ENCODE measurements at places on chromosomes 7 and 10. TPM values are rescaled to one million over a fixed set of nuclear protein-coding genes. Genes with fewer than 3 reads are reported as not detected.

DNA sequence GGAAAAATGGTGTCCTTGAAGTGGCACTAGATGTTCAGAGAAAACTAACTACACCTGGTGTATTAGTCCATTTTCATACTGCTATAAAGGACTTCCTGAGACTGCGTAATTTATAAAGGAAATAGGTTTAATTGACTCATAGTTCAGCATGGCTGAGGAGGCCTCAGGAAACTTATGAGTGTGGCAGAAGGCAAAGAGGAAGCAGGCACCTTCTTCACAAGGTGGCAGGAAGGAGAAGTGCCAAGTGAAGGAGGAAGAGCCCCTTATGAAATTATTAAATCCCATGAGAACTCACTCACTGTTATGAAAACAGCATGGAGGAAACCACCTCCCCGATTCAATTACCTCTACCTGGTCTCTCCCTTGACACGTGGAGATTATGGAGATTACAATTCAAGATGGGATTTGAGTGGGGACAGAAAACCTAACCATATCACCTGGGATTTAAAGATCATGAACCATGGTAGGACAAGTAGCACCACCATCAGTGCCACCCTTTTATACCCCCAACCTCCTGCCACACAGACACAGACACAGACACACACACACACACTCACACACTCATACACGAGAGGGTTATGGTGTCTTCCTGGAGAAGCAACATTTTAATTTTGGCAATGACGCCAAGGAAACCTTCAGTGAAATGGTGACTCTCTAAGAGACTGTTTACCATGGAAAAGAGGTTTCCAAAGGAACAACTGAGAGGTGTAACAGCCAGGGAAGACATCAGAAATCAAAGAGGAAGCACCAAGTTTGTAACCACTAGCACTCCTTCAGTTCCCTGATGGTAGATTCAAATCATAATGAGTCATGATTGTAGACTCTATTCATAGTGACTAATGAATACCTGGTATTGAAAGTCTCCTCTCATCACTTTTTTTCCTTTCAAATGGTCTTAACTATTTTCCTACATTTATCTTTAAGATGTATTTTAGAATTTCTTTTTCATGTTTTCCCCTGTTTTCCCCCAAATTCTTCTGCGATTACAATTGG, 41.8 kb upstream of the WNT16 start:
- no peaks in the 10 kb centered on the region for H3K36me3 ChIP-seq
- no peaks in the 10 kb centered on the region for H3K27me3 ChIP-seq
- no peak overlapping the region for H3K4me3 ChIP-seq
- peak overlapping the region; percentile 42 for H3K27ac ChIP-seq
- peaks cover 15% of the 10 kb centered on the region for H3K4me1 ChIP-seq

DNA sequence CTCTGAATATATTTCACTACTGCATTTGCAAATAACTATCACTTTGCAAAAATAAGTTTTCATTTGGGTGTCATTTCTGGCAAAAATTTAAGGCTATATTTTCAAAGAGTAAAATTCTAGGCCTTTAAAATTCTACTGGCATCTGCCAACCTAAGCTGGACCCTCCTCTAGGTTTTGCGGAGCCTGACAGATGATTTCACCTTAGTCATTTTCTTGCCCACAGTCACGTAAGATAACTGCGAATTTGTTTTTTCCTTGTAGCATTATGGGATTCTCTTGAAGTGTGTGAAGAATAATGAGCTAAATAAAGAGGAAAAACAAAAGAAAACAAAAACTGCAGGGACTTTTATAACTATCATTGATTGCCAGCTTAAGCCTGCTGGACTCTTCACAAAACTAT, 7.8 kb downstream of the MEOX2 start:
- no peak for DNase-seq
- no peak overlapping the region for H3K27ac ChIP-seq
- H3K4me3 ChIP-seq = no peak overlapping the region
- no peaks in the 10 kb centered on the region for H3K27me3 ChIP-seq
- H3K36me3 ChIP-seq = no peaks in the 10 kb centered on the region

DNA sequence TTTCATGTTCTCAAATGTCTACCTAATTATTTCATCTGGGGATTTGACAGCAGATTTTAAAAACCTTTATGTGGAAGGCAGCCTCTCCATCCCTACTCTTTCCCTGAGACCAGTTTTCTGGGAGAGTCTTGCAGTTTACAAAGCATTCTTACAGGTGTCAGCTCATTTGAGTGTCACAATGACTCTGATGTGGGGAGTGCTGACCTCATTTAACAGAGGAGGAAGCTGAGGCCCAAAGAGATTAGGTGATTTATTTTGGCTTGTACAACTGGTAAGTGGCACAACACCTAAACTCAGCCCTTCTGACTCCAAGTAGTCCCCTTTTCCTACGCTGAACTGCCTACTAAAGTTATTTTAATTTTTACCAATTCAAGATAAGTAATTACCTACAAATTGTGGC, 33.3 kb upstream of the MAT1A start:
- H3K36me3 ChIP-seq = no peaks in the 10 kb centered on the region
- peaks cover 4% of the 10 kb centered on the region for H3K27me3 ChIP-seq
- peaks cover 5% of the 10 kb centered on the region for H3K4me1 ChIP-seq
- H3K4me3 ChIP-seq = no peak overlapping the region

DNA sequence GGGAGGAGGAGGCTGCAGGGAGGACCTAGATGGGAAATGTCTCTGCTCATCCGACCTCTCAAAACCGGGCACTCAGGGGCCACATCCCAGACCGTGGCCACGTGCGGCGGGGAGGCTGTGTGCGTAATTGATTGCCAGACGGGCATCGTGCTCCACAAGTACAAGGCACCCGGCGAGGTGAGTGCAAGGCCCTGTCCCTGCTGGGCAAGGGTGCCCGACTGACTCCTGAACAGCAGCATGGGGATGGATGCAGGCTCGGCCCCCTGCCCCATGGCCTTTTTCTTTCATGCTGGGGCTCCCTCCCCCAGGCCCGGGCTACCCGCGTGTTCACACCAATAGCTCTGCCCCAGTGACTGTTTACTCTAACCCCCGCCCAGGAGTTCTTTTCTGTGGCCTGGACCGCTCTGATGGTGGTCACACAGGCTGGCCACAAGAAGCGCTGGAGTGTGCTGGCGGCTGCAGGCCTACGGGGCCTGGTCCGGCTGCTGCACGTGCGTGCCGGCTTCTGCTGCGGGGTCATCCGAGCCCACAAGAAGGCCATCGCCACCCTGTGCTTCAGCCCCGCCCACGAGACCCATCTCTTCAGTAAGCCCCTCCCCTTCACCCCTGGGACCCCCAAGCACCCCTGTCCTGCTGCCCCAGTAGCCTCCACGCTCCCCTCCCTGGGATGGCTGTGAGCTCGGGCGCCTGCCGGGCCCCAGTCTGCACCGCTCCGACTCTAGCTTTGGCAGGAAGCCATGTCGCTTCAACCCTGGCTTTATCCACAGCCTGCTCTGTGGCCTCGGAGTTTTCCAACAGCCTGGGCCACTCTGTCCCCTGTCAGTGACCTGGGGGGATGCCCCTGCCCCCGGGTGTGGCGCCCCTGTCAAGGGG, 3.9 kb downstream of the LRWD1 start:
- peak; percentile 85 for DNase-seq
- no peak overlapping the region for H3K4me3 ChIP-seq
- peaks cover 10% of the 10 kb centered on the region for H3K4me1 ChIP-seq
- no peaks in the 10 kb centered on the region for H3K27me3 ChIP-seq
- peaks cover 21% of the 10 kb centered on the region for H3K36me3 ChIP-seq

Gene SLC26A3
- not detected for total RNA-seq

Gene PNLIPRP2
- not detected for total RNA-seq

Gene NKX6-2
- not detected for total RNA-seq

Gene PDE1C
- total RNA-seq = 143 TPM

- H3K27me3 ChIP-seq = no peaks in the 10 kb centered on the region
- H3K4me3 ChIP-seq = no peak overlapping the region
- H3K36me3 ChIP-seq = no peaks in the 10 kb centered on the region
- H3K27ac ChIP-seq = peak overlapping the region; percentile 31
Observed at GRCh38 chr7:156751319-156751718, 110.7 kb downstream of the RNF32 start.

- DNase-seq = no peak
- no peak overlapping the region for H3K4me3 ChIP-seq
- H3K27me3 ChIP-seq = no peaks in the 10 kb centered on the region
- no peak overlapping the region for H3K27ac ChIP-seq
- H3K36me3 ChIP-seq = no peaks in the 10 kb centered on the region
Observed at GRCh38 chr10:14001298-14002040, 329.3 kb downstream of the FRMD4A start.

All from osteoblast (primary cell).